Nasal cavity respiratory epithelium epithelial cell of viscerocranial mucosa (primary cell): ENCODE measurements at places on chromosomes 7 and 10. TPM values are rescaled to one million over a fixed set of nuclear protein-coding genes. Genes with fewer than 3 reads are reported as not detected.

The NPSR1 gene
- not detected in 2 replicates for total RNA-seq

The ZRANB1 gene
- 33.5 and 40.7 TPM in 2 replicates for total RNA-seq

The IKZF1 gene
- total RNA-seq, result 0.07 TPM in 1 of 2 replicates, not detected in the other

The UTF1 gene
- not detected in 2 replicates for total RNA-seq

The PI4K2A gene
- total RNA-seq, result 37.3 and 51.8 TPM in 2 replicates

The FAM107B gene
- total RNA-seq, result 18.5 and 29.3 TPM in 2 replicates

The SUGCT gene
- total RNA-seq, result 4.5 and 6.5 TPM in 2 replicates

The CPA2 gene
- total RNA-seq, result not detected in 2 replicates

The GRID1 gene
- total RNA-seq, result 0.21 TPM in 1 of 2 replicates, not detected in the other

The GPR15LG gene
- total RNA-seq, result under 0.01 and 1.2 TPM in 2 replicates

The SPAG6 gene
- total RNA-seq, result not detected in 2 replicates

The LIPK gene
- total RNA-seq, result 0.21 and 0.68 TPM in 2 replicates

The VWC2 gene
- total RNA-seq, result not detected in 2 replicates

The ZNF503 gene
- total RNA-seq, result 2.4 and 11.7 TPM in 2 replicates

The SPOCK2 gene
- 0.21 and 0.34 TPM in 2 replicates for total RNA-seq

The TRIM4 gene
- 23.9 and 38.2 TPM in 2 replicates for total RNA-seq

The SPDYE2 gene
- not detected in 2 replicates for total RNA-seq

The GPR22 gene
- total RNA-seq, result not detected in 2 replicates

The ITPRID1 gene
- total RNA-seq, result not detected in 2 replicates

The CALN1 gene
- total RNA-seq, result under 0.01 TPM in 1 of 2 replicates, not detected in the other

The SLC13A1 gene
- total RNA-seq, result not detected in 2 replicates

The SPDYE6 gene
- not detected in 2 replicates for total RNA-seq

The GIMAP4 gene
- not detected in 2 replicates for total RNA-seq

The CHST3 gene
- total RNA-seq, result 18.8 and 55.2 TPM in 2 replicates
